Lung microvascular endothelial cell (primary cell): ENCODE measurements at places on chromosomes 11 and 22. TPM values are rescaled to one million over a fixed set of nuclear protein-coding genes. Genes with fewer than 3 reads are reported as not detected.

DNA sequence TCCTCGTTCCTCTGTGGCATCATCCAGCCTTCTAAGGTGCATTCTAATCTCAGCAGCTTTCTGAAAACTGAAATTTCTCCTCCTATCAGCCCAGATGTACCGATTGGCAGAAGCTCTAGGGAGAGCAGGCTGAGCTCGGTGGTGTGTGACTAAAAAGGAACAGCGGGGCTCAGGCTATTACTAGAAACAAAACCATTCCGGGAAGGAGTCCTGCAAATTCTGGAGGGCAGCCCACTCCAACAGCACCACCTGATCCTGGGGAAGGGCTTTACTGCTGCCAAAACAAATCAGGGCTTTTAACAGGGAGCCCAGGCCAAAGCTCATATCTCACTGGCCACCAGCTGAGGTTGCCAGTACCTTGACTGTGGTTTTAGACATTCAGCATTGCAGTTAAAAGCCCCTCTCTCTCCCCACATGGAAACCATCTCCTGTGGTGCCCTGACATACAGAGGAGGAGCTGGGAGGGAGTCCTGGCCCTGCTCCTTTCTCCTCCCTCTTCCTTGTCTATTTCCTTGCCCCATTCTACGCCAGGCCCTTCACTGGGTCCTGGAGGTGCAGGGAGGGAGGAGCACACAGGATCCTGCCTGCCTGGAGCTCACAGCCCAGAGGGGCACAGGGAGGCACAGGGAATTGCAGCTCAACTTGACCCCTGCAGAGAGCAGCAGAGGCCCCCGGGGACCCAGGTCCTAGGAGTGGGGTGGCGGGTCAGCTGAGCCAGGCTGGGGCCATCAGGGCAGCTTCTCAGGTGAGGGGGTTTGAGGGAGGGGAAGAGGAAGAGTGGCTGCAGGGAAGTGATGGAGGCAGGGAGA lies 889 bp downstream of the PLAAT4 start:
- DNase-seq: peak; percentile 20

DNA sequence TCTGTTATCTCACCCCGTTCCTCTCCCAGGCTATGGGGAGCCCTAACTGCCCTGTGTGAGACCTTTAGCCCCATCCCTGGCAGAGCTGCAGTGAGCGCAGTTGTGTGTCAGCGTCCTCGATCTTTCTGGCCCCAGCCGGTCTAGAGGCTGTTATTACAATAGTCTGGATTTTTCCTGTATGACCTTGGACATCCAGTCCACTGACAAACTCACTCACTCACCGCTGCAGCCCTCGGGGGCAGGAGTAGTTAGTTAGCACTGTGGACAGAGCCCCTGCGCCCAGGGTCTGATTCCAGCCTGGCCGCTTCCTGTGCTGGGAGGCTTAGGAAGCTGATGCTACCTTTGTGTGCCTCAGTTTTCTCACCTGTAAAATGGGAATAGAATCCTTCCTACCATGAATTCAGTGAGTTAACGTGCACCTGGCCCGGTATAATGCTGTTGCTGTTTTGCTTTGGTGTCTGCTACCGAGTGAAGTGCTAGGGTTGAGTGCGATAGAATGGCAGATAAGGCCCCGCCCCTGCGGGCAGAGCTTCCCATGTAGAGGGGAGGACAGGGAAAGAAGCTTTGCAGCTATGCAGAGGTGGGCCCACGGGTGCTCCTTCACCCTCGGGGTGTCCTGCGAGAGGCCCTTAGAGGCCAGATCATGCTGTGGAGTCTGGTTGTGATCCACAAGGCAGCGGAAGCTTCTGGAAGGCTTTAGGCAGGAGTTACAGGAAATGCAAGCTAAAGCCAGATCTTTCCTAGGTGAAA lies 3.0 kb downstream of the LRP5 start:
- DNase-seq: peak; percentile 94

GRCh38 chr22:44127356-44127755 lies 53.4 kb upstream of the PARVG start:
- DNase-seq: peak; percentile 73

Gene MRGPRX3
- total RNA-seq: under 0.01 and 0.40 TPM in 2 replicates

Gene NUP98
- total RNA-seq: 66.5 and 70.8 TPM in 2 replicates

- no peak for DNase-seq
Observed at GRCh38 chr11:85822814-85823213, 11.9 kb upstream of the SYTL2 start.

DNA sequence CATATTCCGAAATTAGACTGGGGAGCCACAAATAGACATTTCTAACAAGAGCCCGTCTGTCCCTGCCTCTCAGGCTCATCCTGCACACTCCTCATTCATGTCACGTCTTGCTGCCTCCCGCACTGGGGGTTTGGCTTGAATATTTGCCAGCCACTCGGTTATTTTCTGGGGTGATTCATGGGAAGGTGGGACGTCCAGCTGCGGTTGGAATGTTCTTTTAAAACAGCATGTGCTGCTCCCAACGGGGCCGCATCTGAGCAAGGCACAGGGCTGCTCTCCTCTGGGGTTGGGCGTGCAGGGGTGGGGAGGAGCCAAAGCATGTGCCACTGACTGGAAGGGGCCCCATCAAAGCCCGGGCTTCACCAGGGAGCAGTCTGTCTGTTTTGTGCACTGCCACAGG lies 25.9 kb upstream of the SLC5A4 start:
- DNase-seq: peak; percentile 21

DNA sequence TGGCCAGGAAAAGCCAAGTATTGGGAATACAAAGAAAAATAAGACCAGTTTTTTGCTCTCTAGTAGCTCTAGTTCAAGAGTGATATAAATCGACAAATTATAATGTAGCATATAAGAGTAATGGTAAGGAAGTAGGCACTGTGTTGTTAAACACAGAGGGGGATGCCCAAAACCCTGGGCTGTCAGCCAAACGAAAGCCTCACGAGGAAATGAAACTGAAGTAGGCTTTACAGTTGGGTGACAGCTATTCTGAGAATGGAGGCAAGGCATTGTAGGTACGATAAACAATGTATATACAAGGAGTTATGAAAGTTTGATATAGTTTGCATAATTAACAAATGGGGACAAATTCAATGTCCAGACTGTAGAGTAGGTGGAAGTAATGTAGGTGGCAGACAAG lies 176.4 kb downstream of the FAM181B start:
- no peak for DNase-seq

GRCh38 chr11:125593114-125593820 lies 615 bp downstream of the STT3A start:
- DNase-seq: peak; percentile 40

- no peak for DNase-seq
Observed at GRCh38 chr11:230431-230830, 5.7 kb downstream of the SIRT3 start.

Gene APOL5
- total RNA-seq: not detected in 2 replicates

- no peak for DNase-seq
Observed at GRCh38 chr11:27060816-27061460, 20.3 kb downstream of the BBOX1 start.

Gene TSG101
- 37.3 and 60.1 TPM in 2 replicates for total RNA-seq

- no peak for DNase-seq
Observed at GRCh38 chr22:17218341-17218740, 894 bp downstream of the ADA2 start.

- no peak for DNase-seq
Observed at GRCh38 chr11:98734686-98735085, 286.1 kb upstream of the CNTN5 start.

GRCh38 chr11:122098261-122098980 lies 17.6 kb downstream of the BLID start:
- no peak for DNase-seq

GRCh38 chr11:85699957-85700741 lies 14.2 kb upstream of the CCDC89 start:
- DNase-seq: no peak

DNA sequence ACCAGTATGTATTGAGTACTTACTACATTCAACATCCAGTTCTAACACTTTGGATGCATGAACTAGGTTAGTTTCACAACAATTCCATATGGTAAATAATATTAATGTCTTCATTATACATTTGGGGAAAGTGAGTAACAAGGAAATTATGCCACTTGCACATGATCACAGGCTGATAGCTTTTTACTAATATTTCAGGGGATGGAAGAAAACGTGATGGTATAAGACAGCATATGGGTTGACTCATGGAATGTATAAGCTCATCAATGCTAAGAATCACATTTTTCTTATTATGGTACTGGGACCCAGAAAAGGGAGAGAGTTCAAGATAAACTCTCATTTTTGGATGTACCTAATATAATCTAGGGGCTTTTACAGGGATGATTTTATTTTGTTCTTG lies 188.7 kb downstream of the MIAT start:
- DNase-seq: no peak

GRCh38 chr11:113001709-113002108 lies 40.5 kb downstream of the NCAM1 start:
- DNase-seq: no peak

DNA sequence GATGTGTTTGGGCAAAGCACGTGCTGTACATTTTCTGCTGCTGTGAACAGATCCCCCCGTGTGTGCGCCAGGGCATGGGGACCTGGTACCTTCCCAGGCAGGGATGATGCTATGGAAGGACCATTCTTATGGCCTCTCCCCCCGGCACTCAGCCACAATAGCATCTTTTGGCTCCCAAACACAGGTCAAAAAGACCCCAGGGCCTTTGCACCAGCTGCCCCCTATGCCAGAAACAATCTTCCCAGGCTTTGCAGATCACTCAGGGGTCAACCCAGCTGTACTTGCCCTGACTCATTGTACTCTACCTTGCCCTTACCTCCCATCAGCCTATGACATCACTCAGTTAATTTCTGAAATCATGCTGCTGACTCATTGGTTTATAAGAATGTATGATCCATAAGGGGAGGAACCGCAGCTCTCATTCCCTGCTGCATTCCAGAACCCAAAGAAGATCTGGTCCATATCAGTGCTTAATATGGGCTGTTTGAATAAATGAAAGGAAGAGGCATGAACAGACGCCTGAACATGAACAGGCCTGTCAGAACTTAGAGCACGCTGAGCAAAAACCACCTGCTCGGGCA lies 100.7 kb downstream of the CELSR1 start:
- DNase-seq: no peak

DNA sequence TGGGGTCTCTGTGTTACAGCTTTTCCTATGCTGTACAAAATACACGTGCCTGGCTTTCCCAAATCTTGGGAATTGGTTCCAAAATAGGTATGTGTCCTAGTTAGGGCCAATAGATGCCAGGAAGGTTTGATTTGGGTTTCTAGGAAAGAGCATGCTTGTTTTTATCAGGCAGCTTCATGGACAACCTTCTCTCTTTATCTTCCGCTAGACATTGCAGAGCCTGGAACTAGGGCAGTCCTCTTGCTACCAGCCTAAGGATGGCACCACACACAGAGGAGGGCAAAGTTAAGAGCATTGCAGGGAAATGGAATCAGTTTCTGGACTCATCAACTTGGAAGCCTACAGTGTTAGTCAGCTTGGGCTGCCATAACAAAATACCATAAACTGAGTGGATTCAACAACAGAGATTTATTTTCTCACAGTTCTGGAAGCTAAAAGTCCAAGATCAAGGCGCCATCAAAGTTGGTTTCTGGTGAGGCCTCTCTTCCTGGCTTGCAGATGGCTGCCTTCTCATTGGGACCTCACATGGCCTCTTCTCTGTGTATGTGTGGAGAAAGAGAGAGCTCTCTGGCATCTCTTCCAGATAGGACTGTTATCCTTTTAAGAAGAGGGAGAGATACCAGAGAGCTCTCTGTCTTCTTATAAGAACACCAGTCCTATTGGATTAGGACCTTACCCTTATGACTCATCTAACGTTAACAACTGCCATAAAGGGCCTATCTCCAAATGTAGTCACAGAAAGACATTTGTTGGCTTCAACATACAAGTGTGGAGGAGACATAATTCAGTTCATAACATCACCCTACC lies 27.3 kb upstream of the CREB3L1 start:
- no peak for DNase-seq

Gene KRTAP5-11
- not detected in 2 replicates for total RNA-seq

- peak; percentile 83 for DNase-seq
Observed at GRCh38 chr11:70788248-70789022, 390.1 kb downstream of the CTTN start.

DNA sequence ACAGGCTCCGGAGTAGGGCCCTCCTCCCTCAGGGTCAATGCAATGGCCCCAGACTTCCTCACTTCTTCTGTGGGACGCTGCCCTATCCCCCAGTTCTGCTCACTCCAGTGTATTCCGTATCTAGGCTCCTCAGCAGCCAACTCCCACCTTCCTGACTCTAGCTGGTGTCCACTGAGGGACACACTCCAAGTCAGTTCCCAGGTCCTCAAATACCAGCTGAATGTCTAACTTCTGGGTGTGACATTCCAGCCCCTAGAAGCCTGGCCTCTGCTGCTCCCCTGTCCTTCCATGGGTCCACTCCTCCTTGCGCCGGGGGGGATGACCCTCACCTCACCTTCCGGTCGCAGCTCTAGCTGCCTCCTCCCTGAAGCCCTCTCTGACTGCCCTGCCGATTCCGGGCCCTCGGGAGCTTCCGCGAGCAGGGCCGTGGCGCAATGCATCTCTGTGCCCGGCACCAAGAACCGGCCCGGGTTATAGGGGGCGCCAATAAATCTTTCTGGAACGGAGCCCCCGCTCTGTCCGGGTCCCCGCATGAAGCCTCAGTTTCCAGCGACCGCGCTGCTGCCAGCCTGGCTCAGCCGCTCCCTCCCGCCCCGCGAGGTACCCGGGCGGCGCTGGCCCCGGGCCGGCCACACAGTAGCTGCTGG lies 15.4 kb downstream of the BAD start:
- peak; percentile 44 for DNase-seq

- DNase-seq: no peak
Observed at GRCh38 chr11:118820412-118821357, 29.7 kb upstream of the DDX6 start.

DNA sequence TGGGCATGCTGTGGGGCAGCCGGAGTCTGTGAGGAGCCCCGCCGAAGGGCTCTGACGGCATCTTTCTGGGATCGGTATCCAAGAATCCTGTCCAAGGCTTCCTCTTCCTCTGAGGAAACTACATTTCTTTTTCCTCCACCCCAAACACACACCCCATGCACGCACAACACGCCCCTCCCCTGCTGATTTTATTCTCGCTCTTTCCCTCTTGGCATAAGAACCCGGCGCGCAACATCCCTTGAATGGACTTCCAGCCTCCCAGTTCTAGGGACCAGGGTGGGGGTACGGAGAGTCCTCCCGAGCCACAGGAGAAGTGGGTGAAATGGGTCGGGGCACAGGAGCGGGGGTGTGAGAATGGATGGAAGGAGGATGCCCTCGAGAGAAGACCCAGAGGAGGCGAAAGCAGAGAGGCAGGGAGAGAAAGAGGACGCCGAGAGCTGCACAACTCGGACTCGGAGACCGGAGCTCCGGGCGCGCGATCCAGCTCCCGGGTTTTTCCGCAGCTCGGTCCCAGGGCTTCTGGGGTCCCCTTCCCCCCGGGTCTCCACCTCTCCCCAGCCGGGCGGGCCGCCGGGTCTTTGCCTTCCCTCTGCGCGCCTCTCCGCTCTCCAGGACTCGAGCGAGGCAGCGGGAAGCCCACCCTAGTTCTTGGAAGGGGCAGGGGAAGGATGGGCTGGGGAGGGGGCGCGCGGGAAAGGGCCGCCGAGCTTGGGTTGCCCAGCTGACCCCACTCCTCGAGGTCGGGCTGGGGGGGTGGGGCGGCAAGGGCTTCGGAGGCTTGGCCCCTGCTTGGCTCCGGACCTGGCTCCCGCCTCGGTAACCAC lies 1.5 kb upstream of the LARGE1 start:
- DNase-seq: no peak

DNA sequence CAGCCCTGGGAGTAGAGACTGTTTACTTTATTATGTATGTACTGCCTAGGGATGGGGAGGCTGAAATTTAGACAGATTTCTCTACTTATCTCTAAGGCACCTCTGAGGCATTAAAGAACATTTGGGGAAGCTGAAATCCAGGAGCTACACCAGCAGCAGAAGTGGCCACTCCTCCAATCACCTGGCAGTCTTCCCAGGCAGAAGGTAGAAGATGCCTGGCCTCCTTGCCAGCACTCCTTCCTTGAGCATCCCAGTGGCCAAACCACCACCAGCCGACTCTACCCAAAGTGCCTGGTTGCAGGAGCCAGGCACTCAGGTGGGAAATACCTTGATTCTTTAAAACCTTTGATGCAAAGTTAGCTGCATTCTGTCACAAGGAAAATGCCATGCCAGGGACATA lies 1.9 kb upstream of the FAT3 start:
- DNase-seq: no peak
